ENCODE measurements at places on chromosomes 7 and 10.

DNA sequence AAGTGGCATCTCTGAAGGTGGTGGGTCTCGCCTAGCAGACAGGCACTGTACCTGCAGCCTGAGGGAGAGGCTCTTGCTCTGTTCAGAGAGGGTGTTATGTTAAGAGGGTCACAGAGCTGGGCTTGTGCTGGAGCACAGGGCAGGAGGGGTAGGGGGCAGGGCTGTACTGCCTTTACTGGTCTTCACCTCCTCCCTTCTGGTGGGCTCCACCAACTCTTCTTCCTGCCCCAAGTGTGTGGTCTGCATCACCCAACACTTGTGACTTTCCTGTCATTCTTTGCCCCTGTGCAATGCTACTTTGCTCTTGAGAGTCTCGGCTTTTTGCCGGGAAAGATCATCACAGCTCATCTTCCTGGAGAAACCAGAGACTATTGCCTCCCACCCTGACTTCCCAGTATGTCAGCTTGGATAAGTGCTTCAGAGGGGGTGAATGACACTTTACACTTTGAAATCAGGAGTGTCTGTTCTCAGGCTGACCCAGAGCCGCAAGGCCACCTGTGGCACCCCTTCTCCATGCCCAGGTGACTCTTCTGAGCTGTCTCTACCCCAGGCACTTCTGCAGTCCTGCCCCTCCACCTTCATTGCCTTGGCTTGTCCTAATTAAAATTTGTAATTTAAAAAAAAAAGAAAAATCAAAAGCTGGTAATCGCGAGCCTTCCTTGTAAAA, 38.4 kb upstream of the IKZF1 start:
- peak; percentile 48 for DNase-seq

DNA sequence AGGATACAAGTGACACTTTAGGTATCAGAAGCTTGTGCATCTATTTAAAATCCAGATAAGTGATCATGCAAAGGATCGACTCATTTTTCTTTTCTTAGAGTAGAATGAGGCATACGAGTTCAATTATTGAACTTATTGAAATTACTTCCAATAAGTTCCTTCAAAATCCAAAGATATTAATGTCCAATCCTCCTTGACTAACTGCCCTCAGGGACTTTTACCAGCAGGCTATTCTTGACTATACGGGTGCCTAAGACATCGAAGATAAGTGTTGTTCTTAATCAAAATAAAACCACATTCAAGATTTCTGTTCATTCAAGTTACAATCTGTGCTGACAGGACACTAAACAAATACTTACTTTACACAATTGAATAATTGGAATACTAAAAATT, 74.5 kb upstream of the SP4 start:
- no peak for DNase-seq

GRCh38 chr10:7470371-7470770, 59.5 kb upstream of the SFMBT2 start:
- DNase-seq = no peak

- DNase-seq = no peak
Observed at GRCh38 chr7:26670290-26670689, 194.1 kb downstream of the SKAP2 start.

DNA sequence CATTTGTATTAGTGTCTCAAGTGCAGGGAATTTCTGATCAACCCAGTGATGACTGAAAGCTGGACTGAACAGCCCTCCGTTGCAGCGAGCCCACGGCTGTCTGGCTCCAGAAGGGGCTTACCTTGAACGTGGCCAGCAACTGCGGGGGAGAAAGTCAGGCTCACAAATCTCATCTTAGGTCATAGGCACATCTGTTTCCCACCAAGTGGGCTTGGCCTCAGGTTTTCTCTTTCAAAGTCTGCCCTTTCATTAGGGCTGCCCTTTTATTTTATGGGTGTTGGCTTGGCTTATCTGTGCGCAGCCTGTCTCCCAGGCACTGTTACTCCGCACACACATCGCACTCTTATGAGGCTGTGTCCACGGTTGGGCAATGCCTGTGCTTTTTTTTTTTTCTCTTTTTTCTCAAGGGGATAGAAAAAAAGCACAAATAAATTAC, 178.0 kb downstream of the JCAD start:
- no peak for DNase-seq

Data from Peyer's patch (tissue), 4 donors.